ENCODE measurements at places on chromosomes 12 and 14.

DNA sequence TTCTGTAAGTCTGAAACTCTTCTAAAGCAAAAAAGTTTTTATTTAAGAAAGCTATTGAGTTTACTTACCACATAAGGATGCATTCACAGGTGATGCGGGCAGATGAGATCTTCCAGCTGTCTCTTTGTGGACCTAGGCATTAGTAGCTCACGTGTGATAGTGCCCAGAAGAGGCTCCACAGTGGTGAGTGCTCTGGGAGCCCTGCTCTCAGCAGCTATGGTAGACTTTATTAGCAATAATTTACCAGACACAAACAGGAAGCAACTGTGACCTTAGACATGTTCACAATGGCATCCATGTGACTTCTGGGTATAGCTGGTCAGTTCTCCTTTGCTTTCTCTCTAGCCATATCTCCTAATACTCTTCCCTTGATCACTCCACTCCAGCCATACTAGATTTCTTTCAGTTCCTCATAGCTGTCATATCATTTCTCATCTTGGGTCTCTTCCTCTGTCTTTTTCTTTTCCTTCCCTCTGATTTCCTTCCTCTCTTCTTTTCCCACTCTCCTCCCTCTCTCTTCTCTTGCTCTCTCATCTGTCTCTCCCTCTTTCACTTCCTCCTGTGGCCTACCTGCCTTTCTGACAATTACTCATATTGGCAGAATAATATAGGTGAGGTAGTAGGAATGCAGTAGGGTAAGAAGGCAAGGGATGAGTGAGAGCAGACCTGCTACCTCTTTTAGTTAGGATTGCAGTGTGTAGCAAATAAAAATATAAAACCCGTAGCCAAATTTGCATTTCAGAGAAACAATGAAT lies 75.2 kb upstream of the SCAF11 start:
- no peak for DNase-seq

- DNase-seq, result no peak
Measured at GRCh38 chr12:29795715-29796114, 12.0 kb upstream of the TMTC1 start.

DNA sequence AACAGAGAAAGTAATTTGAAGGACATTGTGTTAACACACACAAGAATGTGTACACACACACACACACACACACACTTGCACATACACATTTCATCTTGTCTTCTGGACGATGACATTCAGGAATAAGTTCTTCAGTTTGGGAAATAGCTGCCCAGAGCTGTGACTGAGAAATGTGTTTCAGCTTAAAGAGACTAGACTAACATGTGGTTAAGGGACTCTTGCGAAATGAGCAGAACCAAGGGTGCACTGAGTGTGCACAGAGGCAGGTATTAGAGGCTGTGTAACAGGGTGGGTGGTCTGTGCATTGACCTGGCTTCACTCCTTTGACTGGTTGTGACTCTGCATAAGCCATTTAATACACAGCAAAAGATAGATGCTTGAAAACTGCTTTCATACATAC lies 29.4 kb upstream of the KCNA5 start:
- no peak for DNase-seq

DNA sequence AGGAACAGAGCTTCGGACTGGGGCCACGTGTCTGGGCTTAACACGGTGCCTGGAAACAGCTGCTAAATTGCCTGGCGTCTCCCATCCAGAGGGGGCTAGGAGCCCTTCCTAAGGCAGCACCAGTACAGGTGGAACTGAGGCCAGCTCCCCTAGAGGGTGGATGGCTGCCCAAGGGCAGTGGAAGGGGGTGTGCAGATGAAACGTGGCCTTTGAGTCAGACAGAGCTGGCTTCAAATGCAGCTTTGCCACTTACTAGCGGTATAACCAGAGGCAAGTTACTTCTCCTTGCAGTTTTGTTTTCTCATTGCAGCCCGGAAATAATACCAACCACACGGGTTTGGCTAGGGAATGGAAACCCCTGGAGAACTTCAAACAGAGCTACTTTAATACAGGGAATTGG lies 59.3 kb upstream of the SLC24A4 start:
- no peak for DNase-seq

DNA sequence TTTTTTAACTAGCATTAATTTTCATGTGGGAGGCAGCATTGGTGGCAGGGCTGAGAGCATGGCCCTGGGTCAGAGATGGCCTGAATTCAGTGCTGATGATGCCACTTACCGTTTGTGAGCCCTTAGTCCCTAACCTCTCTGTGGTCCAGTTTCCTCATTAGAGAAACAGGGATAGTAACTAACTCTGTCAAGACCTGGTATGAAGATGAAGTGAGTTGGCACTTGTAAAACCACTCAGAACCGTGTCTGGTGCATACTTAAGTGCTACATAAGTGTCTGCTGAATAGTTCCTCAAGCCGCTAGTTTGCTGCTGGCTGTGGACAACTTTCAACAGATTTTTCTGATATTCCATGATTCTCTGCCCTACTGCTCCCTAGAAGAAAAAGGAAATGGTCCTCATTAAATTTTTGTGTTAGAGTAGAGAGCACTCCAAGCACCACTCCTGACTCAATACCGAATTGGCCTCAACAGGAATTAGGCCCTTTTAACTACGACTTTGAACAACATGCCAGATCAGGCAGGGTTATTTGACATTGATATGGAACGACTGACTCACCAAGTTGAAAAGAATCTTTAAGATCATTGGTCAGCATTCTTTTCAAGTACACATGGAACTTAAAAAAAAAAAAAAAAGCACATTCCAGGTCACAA lies 250.2 kb downstream of the ANO2 start:
- no peak for DNase-seq

DNA sequence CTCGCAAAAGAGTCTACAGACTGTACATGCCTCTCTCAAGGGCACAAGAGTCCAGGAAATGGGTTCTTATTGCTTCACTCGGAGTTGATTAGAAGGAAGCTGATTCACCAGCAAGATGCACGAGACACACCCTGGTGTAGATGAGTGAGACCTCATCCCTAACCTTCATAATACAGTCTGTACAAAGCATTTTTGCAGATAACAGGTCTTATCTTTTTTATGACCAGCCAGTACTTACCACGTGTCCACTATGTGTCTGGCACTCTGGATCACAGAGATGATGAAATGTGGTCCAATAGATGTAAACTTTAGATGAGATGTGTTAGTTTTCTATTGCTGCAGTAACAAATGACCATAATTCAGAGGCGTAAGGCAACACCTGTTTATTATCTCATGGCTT lies 53.4 kb upstream of the PWP1 start:
- no peak for DNase-seq

- no peak for DNase-seq
Measured at GRCh38 chr12:122200541-122201175, 2.9 kb upstream of the B3GNT4 start.

GRCh38 chr12:34205401-34205800 lies 183.1 kb downstream of the ALG10 start:
- no peak for DNase-seq

DNA sequence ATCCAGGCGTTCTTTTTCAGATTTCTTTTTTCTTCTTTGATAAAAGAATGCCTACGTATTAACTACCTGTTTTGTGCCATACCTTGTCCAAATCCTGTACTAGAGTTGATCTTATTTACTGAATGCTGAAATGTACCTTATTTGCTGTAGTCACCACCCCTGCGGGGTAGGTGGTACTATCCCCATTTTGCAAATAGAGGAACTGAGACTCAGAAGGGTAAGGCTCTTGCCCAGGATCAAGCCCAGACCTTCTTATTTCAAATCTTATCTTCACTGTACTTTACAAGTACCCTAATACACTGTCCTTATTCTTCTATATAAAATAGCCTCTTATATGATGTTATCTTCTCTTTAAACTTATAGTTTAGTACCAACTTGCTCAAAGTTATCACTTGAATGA lies 206.5 kb downstream of the SLC41A2 start:
- DNase-seq, result no peak

DNA sequence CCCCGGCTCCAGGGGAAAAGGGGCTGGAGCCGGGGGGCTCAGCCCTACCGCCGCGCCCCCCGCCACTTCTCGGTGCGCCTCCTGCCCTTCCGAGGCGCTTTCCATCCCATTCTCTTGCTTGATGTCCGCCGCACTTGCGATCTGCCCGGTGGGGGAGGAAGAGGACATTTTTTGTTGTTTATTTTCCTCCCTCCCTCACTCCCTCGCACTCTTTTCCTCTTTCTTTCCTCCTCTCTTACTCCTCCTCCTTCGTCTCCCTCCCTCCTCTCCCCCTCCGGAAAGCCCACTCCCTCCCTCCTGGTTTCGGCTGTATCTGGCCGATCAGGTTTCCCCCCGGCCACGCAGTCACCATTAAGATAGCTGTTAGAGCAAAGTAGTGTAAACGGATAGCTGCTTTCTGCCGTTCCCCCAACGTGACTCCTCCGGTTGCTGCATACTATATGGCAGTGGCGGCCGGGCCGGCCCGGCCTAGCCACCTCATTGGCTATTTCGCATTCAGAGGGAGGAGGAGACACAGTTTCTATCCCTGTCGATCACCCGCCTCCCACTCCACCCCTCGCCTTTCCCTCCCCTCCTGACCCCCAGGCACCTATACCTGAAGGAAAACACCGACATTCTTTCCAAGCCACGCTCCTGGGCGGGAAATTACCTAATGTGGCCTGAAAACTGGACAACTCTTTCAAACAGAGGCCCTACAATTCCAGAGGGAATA lies at the start of gene SIX4:
Gene SIX4, minus strand, starts transcription at position 445 of the 712 bp plus-strand sequence. Its CDS starts 277 bp downstream, at position 168.
- peak; percentile 13 for DNase-seq

DNA sequence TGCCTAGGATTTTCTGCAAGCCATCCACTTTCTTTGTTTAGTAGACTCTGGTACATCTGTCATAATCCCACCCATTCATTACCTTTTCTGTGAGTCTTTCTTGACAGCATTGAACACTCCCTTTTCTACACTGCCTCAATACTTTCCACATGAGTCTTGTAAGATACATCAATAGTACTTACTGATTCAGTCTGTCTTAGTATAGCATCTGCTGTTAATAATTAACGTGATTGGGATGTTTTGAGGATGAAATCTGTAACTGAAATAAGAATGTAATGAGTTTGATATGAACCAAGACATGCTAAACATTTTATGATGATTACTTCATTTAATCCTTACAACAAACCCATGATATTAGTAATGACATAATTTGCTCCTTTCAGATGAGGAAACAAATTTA lies 196.2 kb upstream of the FOXG1 start:
- no peak for DNase-seq

DNA sequence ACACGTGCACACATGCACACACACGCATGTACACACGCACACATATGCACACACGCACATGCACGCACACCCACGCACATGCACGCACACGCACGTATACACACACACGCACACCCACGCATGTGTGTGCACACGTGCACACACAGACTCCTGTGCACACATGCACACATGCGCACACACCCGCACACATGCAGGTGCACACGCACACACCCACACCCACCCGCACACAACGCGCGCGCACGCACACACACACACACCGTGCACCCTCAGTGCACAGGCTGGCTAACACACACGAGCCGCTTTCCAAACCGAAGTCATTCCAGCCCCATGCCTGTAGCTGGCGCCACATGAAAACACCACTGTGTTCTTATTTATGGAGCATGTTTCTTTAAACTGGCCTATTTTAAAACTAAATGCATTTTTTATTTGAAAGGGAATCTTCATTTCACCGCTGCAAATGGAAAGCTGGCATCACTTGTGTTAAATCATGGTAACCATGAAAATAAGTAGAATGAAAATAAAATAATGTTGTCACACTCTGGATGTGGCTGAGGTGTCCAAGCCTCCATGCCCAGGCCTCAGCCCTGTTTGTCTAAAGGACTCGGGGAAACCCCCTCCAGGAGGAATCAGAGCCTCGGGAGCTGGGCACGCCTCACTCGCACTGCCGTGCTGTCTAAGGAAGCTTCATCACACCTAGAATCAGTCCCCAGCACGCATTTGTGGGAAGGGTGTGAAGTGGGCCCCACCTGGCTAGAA lies 45.1 kb downstream of the GALNT9 start:
- DNase-seq, result no peak

- DNase-seq, result no peak
Measured at GRCh38 chr12:123149088-123149487, 1.8 kb downstream of the PITPNM2 start.

- no peak for DNase-seq
Measured at GRCh38 chr12:75853626-75854025, 177.9 kb downstream of the PHLDA1 start.

DNA sequence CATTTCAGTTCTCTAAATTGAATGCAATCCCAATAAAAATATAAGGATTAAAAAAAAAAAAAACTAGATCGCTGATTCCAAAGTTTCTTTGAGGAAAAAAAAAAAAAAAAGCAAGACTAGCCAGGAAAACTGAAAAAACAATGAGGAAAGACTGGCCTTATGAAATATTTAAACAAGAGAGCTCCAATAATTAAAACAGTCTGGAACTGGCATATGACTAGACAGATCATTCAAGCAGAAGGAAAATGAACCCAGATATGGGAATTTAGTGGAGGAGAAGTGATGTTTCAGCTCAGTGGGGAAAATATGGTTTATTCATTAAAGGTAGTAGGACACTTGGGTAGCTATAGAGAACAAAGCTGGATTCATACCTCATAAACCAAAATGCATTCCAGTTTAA lies 42.0 kb upstream of the TBC1D15 start:
- no peak for DNase-seq

GRCh38 chr12:124622331-124622730 lies 54.9 kb upstream of the NCOR2 start:
- no peak for DNase-seq

- DNase-seq, result no peak
Measured at GRCh38 chr12:41188058-41188840, at the start of gene PDZRN4. TSS of gene PDZRN4 (plus strand) at chr12:41188320.

- no peak for DNase-seq
Measured at GRCh38 chr14:65002586-65003210, 16.0 kb downstream of the FNTB start.

- no peak for DNase-seq
Measured at GRCh38 chr14:71711125-71711524, 221.1 kb upstream of the RGS6 start.

- no peak for DNase-seq
Measured at GRCh38 chr12:104823985-104824461, 134.1 kb downstream of the SLC41A2 start.

- DNase-seq, result no peak
Measured at GRCh38 chr12:2376908-2377657, 324.3 kb downstream of the CACNA1C start.

DNA sequence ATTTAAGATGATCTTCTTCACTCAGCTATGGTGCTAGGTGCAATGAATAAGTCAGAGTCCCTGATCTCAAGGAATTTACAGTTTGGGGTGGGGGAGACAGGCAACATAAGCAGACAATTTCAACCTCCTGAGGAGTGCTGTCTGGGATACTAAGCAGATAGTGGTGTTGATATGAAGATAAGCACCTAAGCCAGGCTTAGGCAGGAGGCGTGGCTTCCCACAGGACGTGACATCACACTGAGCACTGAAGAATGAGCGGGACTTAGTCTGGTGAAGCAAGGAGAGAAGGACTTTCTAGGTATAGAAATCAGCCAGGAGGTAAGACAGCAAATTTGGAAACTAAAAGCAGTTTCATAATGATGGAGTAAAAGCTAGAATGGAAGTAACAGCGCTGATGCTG lies 6.8 kb downstream of the PRPH start:
- DNase-seq, result no peak

- peak; percentile 55 for DNase-seq
Measured at GRCh38 chr14:49862089-49862673, 9.6 kb upstream of the NEMF start.

- DNase-seq, result no peak
Measured at GRCh38 chr12:57865084-57865751, 18.7 kb upstream of the CTDSP2 start.

All from NCI-H1048 (cell line).